Astrocyte of the spinal cord (primary cell): ENCODE measurements at places on chromosomes 5 and 9.
A peak's percentile ranks its signal among the peaks of the same experiment; 100 is the strongest.

DNA sequence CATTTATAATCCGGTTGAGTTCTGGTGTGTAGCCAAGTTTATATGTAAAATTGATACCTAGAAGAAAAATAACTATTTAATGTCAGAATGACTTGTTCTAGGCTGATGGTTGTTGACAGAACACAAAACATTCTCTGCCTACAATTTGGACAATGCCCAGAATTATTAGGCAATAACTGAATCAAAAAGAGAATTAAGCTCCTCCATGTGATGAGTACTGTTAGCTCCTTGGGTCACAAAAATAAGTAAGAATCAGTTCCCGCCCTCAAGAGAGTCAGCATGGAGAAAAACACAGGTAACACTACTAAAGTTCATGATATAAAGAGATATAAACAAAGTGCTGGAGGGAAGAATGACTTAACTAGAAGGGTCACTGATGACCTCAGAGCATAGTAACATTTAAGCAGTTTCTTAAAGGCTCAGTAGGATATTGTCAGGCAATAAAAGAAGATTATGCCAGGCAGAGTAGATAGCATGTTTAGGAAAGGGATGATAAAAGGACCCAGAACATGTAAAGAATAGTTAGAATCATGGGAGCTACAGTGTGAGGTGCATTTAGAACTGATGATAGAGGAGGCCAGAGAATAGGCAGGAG is 200.5 kb upstream of the ACTBL2 start:
- no peak for DNase-seq

- DNase-seq = peak; percentile 20
These were observed 28.6 kb downstream of the CSF2 start for GRCh38 chr5:132102101-132102701.

GRCh38 chr9:97502222-97502983 is 937 bp downstream of the TMOD1 start:
- DNase-seq = no peak

GRCh38 chr5:553874-554273 is 29.6 kb upstream of the SLC9A3 start:
- DNase-seq = no peak

GRCh38 chr5:176921714-176922113 is 22.6 kb upstream of the HK3 start:
- DNase-seq = peak; percentile 7

GRCh38 chr5:139262059-139262741 is 31.3 kb upstream of the MATR3 start:
- no peak for DNase-seq

DNA sequence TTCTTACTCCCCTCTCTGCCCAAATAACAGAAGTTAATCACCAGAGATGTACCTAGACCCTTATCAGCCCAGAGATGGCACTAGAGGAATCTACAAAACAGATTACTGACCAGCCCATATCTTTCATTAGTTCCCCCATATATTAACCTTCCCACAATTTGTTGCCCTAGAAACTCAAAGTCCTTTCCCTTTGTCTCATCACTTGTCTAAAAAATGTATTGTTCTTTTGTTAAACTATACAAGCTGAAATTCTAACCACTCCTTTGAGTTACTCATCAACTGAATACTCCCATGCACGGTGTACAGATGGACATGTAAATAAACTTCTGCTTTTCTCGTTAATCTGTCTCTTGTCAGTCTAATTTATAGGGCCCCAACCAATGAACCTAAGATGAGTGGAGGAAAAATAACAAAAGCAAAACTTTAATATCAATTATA is 130.9 kb downstream of the CCDC192 start:
- no peak for DNase-seq

DNA sequence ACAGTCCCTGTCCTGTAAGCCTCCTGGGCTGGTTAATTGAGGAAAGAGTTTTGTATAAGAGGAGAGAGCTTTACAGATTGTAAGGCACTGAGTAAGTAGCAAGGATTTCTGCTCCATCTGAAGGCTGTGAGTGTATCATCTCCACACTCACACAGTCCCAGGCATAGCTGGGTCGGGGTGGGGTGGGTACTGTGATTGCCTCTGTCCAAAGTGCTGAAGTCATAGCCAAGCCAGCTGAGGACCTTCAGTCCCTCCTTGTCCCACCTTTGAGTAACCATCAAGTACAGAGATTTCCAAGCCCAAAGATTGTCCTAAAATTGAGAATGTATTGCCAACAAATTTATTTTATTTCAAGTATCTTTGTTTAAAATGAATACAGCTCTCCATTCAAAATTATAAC is 5.5 kb upstream of the DNAJB5 start:
- DNase-seq = peak; percentile 40

DNA sequence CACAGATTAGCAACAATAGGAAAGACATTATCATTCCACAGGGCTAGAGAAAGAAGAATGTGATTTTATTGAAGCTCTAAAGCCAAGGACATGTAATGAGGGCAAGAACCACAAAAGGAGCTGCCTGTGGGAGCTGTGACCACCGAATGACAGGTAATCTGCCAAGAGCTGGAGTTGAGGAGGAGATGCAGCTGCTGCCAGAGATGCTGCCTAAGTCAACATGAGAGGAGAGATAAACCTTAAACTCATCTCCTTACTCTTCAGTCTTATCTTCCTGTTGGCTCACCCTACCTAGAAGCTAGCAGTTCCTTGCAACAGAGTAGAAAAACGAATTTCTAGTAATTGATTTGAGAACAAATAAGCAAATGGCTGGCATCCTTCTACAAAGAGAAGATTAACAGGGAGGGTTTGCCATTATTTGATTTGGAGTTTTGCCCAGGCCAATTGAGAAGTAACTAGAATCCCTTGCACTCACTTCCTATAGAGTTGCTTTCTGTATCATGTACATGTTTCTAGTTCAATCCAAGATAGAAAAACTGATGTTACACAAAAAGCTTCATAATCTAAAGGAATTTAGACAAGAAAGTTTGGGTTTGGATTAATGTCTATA is 539.2 kb downstream of the TLE1 start:
- DNase-seq = peak; percentile 41

GRCh38 chr9:37026113-37026930 is 7.7 kb downstream of the PAX5 start:
- no peak for DNase-seq

DNA sequence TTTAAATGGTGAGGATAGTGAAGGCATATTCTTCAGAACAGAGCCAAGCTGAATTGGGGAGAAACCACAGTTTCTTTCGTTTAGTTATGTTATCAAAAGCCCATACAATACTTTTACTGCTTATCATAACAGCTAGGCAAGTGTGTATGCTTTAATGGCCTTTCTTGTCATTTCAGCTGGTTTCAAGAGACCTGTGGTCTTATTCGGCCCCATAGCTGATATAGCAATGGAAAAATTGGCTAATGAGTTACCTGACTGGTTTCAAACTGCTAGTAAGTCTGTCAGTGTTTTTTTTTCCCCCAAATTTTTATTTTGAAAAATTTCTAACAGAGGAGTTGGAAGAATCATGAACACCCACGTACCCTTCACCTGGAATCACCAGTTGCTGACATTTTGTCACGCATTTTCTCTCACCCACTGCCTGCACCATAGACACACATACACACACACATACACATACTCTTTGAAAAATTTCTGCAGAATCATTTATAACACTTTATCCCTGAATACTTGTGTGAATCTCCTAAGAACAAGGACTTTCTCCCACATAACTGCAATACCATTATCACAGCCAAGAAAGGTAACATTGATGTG is 63.7 kb downstream of the TJP2 start:
- no peak for DNase-seq

DNA sequence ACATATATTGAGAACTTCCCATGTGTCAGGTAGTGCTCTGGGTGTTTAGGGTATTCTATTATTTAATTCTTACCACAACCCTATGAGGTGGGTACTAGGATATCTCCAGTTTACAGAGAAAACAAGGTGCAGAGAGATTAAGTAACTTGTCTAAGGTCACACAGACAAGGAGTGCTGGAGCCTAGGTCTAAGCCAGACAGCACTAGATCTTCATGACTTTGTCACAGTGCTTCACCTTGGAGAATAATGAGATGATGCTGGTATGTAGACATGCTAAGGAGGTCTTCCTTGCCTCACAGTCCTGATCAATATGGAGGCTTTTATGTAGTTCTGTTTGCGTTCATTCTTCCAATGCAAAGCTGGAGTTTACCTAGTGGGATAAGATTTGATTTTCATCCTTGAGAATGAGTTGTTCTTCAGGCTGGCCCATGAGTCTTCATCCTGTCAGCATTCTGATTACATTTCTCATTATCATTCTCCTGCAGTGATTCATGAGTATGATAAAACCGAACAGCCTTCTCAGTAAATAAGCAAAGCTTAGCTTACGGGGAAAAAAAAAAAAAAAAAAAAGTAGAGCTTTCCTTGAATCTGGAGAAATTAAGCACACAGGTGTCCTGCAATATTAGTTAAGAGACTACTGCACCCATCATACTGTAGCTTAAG is 176.3 kb downstream of the C9orf152 start:
- peak; percentile 77 for DNase-seq

DNA sequence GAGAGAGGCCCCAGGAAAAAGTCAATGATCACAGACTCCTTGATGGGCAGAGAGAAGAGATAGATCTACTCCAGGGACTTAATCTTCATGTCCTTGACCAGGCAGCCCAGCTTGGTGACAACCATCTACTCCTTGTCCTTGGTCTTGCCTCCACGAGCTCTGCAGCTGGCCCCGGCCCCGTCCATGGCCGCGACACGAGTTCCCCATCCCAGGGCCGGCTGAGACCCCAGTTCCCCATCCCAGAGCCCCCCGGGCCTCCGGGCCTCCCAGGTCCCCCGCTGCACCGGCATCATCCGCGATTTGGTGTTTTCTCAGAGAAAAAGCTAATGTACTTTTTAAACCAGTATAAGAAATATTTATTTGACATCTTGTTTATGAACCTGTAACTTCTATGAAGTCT is 2.5 kb upstream of the PGGT1B start:
- DNase-seq = no peak

DNA sequence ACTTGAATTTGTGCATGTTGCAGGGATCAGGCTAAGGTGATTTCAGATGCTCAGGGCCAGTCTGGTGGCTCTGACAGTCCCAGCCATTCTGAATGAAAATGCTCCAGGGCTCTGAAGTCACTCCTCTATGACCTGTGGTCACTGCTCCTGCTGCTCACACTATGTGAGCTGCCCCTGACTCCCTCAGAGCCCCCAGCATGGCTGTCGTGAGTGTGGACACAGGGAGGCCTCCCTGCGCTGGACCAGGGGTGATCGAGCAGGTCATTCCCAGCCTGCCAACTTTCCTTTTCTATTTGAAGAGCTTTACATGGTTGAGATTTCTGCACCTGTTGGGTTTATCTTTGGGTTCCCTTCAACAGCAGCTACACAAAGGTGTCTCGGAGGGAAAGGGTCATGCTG is 74.5 kb downstream of the WNK2 start:
- no peak for DNase-seq

GRCh38 chr5:75707911-75708509 is 9.2 kb downstream of the POC5 start:
- no peak for DNase-seq

GRCh38 chr5:180644129-180644824 is 5.1 kb downstream of the FLT4 start:
- DNase-seq = no peak

DNA sequence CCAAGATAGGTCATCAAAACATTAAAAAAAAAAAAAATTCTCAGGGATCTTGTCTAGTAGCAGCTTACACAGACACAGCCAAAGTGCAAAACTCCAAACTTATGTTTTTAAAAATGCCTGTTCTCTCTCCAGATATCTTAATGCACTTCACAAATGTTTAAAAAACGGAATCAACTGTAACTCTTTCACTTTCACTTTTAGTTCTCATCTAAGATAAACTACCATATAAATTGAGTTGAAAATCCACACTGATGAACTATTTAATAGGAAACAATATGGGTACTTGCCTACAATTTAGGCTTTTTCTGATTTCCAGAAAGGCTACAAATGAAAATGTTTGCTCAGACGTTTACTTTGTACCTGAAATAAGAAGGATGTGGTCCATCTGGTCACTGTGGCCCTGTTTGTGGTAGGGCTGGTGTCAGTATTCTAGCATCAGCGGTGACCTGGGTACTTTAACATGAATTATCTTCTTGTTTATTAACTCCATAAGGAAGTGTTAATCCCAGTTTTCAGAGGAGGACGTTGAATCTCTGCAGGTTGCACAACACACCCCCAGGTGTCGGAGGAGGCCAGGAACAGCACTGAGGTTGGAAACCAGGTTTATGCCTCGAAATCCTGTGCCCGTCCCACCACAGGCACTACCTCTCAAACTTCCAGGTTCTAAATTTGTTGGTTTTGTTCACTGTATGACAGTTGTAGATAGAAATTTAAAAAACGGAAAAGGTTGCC is 13.3 kb upstream of the LPCAT1 start:
- no peak for DNase-seq

- DNase-seq = no peak
These were observed 72.4 kb upstream of the MEF2C start for GRCh38 chr5:88955403-88955802.

GRCh38 chr5:173101245-173101644 is 43.1 kb upstream of the BNIP1 start:
- DNase-seq = no peak

- DNase-seq = peak; percentile 18
These were observed 96.6 kb downstream of the DAB2IP start for GRCh38 chr9:121748074-121748473.

- no peak for DNase-seq
These were observed 133.1 kb upstream of the SPDL1 start for GRCh38 chr5:169450464-169450863.

GRCh38 chr5:178630475-178630930 is 3.7 kb upstream of the CLK4 start:
- no peak for DNase-seq

- peak; percentile 92 for DNase-seq
These were observed 122.3 kb upstream of the RAI14 start for GRCh38 chr5:34533582-34534522.

DNA sequence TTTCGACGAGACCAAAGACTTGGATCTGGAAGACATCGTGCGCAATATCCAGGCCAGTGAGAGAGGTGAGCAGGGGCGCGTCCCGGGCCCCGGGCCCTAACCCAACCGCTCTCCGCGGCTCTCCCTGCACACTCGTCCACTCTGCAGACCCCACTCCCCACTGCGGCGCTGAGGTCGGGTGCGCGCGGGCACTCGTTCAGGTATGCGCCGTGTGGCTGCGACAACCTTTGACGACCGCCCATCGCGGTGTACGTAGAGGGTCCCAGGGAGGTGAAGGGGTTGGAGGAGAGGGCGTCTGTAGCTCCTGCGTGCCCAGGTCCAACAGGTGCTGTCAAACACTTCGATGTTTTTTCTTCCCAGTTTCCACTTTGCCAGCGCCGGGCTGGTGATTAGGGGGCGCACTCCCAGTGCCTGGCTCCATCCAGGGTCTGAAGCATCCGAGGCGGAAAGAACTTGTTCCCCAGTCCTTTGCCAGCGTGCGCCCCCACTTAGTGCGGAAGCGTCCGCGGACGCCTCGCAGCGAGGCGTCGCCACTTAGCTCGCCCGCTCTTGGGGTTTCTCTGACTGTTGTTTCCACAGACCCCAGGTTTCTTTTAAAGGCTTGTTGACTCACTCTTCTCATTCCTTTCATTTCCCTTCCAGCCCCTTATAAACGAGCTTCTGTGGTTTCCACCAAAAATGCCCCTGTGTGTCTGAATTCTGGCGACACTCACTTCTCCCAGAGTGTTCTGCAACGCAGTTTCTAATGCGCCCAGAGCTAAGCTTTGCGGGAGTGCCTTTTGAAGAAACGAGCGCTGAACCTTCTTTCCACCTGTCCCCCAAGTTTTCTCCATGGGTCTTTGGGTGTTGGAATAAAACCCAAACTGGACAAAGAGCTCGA is 1.6 kb downstream of the NPR3 start:
- DNase-seq = peak; percentile 19

- DNase-seq = no peak
These were observed 26.5 kb downstream of the UBE2R2 start for GRCh38 chr9:33843312-33843961.
